ENCODE measurements at places on chromosomes 7 and 10.

- peak; percentile 50 for DNase-seq
Measured at GRCh38 chr7:73822319-73823173, 8.2 kb upstream of the CLDN4 start.

DNA sequence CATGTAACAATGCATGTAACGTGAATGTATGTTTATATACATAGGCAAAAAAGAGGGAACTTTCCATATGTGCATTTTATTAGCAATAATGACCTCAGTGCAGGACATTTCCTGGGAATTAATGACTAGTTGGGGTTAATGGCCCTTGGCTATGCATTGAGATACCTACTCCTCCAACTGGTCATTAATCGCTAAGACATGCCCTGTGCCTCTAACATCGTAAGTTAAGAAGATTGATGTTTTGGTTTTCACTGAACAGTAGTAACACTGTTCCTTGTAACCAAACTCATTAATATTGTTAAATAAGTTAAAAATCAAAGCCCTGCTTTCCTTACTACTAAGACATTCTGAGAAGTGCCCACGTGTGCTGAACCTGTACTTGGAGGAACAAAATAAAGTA is 61.7 kb downstream of the SEMA3D start:
- DNase-seq, result no peak

DNA sequence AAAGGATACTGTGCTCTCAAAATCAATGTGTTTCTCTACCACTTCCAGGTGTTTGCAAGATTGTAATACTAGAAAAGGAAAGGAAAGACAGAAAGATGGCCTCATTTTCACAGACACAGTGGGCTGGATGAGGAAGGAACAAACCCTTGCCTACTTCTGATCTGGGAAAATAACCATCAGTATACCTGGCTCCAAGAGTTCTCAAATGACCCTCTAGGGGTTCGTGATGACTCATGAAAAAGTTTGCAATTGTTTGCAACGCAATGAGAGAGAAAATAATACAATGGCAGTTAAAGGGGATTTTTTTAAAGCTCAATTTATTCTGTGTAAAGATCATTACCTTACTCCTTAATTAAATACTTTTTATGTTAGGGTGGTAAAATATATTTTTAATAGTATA is 197.6 kb upstream of the INHBA start:
- DNase-seq, result no peak

DNA sequence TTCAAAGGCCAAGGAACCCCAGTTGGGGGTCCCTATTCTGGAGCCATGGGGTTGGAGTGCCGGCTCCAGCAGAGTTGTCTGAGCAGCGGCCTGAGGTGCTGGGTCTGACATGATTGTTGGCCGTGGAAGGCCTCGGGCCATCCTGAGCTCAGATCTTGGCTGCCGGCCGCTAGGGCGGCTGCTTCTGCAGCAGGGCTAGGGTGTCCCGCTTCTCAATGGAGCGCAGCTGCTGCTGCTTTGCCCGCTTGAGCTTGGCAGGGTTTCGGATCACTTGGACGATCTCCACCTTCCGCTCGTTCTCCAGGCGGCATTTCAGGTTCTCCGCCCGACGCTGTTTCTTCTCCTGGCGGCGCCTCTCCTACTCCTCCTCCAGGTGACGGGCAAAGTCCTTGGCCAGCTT is 171.1 kb downstream of the HIBADH start:
- no peak for DNase-seq

DNA sequence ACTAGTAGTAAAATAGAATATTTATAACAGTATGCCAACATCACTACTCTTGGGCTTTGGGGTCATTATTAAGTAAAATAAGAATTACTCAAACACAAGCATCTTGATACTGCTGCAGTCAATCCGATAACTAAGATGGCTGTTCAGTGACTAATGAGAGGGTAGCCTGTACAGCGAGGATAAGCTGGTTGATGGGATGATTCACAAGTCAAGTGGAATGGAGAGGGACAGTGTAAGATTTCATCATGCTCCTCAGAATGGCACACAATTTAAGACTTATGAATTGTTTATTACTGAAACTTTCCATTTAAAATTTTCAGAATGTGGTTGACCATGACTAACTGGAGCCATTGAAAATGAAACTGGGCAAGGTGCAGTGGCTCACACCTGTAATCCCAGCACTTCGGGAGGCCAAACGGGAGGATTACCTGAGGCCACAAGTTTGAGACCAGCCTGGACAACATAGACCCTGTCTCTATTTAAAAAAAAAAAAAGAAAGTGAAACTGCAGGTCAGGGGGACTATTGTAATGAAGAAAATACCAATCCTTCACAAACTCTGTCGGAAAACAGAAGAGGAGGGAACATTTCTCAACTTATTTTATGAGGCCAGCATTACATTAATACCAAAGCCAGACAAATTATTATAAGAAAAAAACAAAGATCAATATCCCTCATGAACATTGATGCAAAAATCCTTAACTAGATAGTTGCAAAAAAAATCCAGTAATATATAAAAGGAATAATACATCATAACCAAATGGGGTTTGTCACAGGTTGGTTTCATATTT is 11.2 kb downstream of the AVL9 start:
- DNase-seq, result peak; percentile 10

- no peak for DNase-seq
Measured at GRCh38 chr10:121406823-121407545, 191.3 kb downstream of the FGFR2 start.

GRCh38 chr10:78849115-78849514 is 219.7 kb upstream of the ZMIZ1 start:
- no peak for DNase-seq

DNA sequence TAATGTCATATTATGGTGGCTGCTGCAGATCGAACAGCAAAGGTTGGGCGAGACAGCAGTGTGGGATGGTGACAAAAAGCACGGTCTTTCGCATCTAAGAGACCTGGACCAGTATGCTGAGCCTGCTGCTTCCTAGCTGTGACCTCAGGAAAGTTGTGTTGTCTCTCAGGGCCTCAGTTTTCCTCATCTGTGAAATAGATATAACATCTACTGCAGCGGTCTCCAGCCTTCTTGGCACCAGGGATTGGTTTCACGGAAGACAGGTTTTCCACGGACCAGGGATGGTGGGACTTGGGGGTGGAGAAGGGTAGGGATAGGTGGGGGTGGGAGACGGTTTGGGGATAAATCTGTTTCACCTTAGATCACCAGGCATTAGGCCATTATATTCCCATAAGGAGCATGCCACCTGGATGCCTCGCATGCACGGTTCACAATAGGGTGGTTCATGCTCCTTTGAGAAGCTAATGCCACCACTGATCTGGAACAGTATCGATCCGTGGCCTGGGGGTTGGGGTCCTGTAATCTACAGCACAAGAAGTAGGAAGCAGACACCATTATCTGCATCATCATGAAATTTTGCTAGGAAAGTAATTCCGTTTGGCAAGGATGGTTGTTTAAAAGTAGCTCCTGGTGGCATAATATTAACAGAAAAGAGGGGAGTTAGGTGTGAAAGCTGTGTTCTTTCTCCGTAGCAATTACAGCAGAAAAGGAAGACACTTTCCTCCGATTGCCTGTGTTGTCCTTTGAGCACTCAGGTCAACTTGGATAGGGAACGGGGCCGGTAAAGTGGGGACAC is 10.8 kb downstream of the KLF6 start:
- no peak for DNase-seq

GRCh38 chr7:154684666-154685563 is 318.0 kb downstream of the PAXIP1 start:
- no peak for DNase-seq

DNA sequence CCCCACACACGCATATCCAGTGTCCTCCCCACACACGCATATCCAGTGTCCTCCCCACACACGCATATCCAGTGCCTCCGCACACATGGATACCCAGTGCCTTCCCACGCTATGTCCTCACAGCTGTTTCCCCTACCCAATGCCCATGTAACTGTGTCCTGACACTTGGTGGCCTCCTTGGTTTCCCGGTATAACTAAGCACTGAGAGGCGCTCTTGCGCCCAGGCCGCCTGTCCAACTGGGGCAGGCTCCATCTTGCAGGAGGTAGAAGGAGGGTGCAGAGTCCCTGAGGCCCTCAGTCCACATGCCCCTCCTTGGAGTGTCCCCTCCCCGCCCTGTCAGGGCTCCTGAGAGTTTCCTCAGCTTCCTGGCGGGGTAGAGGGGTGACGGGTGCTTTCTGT is 535.6 kb downstream of the DNAJB6 start:
- DNase-seq, result no peak

DNA sequence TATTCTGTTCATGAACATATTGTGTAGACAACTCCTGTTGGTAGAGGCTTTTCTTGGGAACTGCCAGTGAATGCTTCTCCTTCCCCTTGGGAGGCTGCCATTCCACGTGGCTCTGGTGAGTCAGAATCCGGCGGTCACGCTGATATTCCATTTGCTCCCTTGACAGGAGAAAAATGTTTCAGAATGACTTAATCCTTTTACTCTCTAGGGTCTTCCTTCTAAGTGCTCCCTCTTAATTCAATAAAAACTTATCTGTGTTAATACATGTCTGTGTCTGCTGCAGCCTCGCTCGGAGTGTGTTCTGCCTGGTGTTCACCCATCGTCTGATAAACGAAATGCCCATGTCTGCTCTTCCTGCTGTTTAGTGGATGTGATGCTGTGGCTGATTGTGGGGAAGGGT is 278.6 kb downstream of the ARHGAP12 start:
- DNase-seq, result no peak

- no peak for DNase-seq
Measured at GRCh38 chr10:129766611-129767550, 197.2 kb downstream of the EBF3 start.

Measured in HepG2 (cell line).